Stimulated activated CD8-positive, alpha-beta memory T cell treated with anti-CD3 and anti-CD28 coated beads, Interleukin-4, amount 100 ng/mL, for 1 hour (primary cell): ENCODE measurements at places on chromosomes 6 and 20.

- DNase-seq, result no peak
Observed at GRCh38 chr6:3831761-3832530, 17.2 kb upstream of the FAM50B start.

DNA sequence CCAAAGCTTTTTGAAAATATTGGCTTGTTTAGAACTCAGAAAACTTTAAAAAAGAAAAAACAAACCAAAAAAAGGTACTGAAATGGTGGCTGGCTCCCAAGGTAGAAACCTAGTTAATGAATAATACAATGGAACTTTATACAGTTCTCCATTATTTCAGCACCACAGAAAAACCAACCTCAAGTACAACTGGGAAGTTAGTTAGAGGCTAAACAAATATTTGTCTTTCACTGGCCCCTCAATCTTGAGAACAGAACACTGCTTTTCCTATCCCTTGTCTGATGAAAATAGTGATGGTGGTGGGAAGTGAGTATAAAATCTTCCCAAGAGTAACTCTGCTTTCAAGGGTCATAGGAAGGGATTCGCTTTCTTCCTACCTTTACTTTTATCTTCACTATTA, 126.5 kb downstream of the REV3L start:
- DNase-seq, result no peak

DNA sequence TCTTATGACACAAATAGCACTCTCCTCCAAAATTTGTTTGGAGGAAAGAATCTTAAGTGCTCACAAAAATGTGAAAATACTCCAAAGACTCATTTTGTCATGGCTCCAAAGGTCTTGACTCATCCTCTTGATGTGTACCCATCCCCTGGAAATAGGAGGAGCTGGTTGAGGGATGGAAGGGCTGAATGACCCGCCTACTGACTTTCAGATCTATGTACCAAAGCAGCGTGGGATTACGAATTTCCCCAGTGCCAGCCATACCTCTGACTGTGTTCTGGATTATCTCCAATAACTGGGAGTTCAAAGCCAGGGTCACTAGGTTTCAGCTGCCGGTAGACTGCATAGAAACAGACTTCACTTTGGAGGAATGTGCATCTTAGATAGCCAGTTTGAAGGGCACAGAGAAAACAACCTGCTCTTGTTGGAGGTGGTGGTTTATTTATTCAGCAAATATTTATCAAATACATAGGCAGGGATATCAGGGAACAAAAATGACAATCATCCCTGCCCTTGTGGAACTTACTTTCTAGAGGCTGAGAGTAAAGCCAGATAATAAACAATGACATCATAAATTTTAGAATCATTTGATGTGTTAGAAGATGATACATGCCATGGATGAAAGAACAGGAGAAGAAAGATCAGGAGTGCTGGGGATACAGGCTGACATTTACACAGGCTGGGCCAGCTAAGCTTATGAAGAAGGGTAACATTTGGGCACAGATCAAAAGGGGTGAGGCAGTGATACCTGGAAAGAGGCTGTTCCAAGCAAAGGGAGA, 246.6 kb downstream of the TBXT start:
- DNase-seq, result no peak

DNA sequence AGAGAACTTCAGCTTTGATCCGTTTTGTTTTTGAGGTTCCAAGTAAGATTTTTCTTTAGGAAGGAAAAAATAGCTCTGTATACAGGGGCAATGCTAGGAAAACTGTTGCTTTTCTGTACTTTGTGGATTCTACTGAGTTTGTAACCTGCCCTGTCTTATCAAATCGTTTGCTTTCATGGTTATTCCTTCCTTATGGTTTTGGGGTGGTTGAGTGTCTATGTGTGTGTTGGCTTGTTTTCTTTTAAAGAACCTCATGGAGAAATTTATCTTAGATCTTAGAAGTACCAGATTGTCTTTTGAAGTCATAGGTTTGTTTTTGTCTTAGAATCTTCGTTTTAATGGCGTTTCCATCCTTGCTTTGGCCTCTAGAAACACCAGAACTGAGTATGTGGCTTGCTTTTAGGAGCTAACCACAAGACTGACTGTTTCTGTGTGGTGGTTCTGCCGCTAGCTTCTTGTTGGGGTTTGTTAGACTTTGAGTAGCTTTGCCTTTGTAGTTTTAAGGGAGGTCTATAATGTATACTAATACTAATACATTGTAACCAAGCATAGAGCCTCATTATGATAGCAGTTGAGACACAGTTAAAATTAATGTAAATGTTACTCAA, 86.8 kb downstream of the RPP40 start:
- no peak for DNase-seq

DNA sequence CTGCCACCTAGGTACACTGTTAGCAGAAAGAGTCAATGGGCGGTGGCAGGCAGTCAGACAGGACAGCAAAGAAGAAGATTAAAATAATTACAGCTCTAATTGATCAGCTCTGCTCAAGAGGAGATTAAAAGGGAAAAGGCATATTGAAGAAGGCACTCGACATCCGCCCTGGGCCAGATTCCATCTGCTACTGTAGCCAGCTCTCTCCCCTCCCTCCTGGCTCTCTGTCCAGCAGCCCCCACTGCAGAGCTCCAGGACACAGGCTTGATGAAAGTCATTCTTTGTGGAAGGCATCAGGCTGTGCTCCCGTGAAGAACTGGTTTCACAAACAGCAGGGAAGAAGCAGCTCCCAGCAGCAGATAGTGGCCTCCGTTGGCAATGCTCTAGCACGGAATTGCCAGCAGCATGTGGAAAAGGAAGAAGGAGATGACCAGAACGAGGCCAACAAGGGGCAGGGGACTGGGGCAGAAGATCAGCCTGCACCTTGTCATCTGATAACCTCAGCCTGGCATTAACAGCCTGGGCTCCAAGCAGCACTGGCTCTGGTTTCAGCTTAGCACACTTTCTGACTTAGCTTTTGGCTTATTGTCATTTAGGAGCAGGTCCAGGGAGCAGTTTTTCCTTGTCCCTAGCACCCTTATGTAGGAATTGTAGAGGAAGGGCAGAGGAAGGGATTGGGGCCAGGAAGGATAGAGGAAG, 465.9 kb downstream of the KIF16B start:
- DNase-seq, result no peak

DNA sequence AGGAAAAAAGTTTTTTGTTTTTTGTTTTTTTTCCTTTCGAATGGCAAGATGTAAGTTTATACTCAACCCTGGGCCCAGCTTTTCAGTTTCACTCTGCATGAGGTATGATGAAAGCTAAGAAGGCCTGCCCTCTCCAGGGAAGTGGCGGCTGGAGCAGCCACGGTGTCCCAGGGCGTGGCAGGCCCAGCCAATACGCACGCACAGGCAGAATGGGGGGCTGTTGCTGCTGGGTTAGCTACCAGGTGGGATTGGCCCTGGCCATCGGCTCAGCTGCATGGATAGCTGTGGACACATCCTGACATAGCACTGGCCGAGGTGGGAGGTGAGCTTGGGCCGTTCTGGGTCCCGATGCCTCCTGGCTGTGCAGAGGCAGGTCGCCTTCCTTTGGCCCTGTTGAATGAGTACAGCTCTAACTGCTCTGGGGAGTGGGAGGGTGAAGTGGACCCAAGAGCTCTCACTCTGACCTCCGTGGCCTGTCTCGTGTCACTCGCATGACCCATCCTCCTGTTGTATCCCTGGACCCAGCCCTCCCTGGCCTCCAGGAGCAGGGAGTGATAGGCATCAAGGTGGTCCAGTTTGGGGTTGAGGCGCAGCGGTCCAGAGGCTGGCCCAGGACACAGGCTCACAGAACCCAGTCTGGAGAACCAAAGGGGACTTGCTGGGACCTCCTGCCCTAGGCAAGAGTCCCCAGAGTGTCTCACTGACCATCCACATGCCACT, 18.1 kb downstream of the MYT1 start:
- DNase-seq, result no peak

GRCh38 chr6:166786704-166787293, 159.7 kb upstream of the RPS6KA2 start:
- no peak for DNase-seq

GRCh38 chr6:138515657-138516248, 16.5 kb upstream of the NHSL1 start:
- DNase-seq, result no peak

- no peak for DNase-seq
Observed at GRCh38 chr6:153727885-153728284, 311.2 kb upstream of the OPRM1 start.

DNA sequence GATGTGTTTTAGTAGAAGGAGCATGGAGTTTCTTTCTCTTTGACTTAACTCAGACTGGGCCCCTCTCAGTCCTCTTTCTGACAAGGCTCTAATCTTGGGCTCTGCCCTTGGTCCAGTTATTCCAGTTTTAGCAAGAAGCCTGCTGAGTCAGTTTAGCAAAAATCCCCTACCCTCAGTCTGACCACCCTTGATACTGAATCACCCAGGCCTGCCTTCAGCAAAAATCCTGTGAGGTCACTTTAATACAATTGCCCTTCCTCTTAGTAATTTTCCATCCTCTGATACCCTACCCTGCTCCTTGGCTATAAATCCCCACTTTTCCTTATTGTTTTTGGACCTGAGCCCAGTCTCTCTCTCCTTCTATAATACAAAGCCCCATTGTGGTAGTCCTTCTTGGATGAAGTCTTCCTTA, 326.7 kb upstream of the NOX3 start:
- no peak for DNase-seq

DNA sequence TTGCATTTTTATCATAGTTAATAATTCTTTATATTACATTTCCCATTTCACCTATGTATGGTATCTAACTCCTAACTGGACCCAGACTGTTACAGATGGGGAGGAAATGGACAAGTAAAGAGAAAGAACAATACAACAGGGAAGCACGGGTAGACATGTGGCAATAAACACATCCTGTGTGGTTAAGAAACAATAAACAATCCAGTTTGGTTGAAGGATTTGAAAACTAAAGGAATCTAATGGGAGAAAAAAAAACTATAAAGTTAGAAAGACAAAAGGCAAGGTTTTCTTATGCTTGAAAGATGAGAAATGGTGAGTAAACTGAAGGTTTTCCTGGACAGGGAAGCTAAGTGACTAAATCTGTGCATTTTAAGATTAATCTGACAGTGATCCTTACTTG, 34.9 kb upstream of the ALDH8A1 start:
- no peak for DNase-seq

DNA sequence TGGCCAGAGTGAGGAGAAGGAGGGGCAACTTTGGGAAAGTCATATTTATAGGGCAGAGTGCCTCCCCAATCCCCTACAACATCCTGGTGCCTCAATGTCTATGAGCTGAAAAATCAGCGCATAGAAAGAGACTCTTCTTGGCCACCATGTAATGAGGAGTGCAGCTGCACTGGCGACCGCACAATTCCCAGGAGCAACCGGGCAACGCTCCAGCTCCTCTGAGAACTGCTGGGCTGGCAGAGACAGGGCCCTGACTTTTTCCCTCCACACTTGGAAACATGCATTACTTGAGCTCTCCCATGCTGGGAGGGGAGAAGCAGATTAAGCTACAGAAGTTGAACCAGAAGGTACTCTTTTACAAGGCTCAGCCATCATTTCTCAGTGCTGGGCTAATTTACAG, 31.4 kb upstream of the MARCKS start:
- DNase-seq, result no peak

GRCh38 chr6:44263354-44264100, 1.8 kb downstream of the NFKBIE start:
- no peak for DNase-seq

- DNase-seq, result no peak
Observed at GRCh38 chr20:45944151-45944964, 9.9 kb downstream of the PCIF1 start.

DNA sequence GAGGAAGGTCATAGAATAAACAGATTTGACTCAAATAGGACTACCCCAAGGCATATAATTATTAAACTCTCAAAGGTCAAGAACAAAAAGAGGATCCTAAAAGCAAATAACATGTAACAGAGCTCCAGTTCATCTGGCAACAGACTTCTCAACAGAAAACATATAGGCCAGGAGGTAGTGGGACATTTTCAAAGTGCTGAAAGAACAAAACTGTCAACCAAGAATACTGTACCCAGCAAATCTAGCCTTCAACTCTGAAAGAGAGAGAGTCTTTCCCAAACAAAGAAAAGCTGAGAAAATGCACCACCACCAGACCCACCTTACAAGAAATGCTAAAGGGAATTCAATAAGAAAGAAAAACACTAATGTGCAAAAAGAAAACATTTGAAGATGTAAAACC, 11.9 kb downstream of the NQO2 start:
- no peak for DNase-seq

DNA sequence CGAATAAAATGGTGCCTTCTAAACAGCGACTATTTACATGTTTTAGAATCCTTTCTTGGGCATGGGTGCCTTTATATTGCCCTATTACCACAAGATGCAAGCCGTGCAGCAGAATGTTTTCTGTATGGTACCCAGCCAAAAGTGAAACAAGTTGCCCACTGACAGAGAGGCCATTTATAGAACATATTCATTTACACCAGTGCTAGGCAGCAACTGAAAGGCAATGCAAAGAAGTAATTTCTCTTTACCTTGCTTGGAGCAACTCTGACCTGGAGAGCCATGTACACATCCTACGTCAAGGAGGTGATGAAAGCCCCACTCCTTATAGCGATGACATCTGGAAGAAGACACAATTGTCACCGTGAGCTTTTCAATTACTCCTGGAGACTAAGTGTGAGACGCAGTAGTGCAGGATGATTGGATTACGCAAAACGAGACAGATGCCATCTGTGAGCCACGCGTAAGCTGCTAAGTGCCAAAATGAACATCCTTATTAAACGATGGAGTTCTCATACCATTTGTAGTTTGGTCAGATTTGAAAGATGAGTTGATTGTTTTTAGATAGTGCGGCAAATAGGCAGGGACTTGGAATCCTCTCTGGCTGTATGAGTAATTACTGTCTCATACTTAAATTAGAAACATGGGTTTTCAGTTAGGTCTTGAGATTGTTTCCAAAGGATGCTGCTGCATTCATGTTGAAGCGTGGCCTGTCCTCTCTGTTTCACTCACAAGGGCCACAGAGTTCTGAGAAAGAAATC, at the start of gene TMEM244:
Gene TMEM244 (minus strand): TSS at position 408 of the 758 bp plus-strand sequence. CDS start 127 bp downstream, at position 281.
- no peak for DNase-seq

DNA sequence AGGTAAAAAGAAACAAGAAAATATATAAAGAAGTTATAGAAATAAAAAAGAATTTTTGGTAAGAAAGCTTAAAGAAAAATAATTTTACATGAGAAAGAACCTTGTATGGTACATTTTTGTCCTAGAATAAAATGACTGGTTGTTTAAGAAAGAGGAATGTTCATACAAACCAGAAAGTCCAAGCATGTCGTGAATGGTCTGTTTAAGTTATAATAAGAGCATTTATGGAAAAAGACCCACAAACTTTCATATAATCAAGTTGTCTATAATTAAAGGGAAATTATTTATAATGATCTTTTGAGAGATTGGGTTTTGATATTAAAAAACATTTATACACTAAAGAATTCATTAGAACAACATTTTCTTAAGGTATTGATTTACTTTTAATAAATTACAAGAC, 27.8 kb upstream of the FAM110A start:
- DNase-seq, result no peak

GRCh38 chr6:150196942-150197745, 54.3 kb downstream of the PPP1R14C start:
- DNase-seq, result no peak

DNA sequence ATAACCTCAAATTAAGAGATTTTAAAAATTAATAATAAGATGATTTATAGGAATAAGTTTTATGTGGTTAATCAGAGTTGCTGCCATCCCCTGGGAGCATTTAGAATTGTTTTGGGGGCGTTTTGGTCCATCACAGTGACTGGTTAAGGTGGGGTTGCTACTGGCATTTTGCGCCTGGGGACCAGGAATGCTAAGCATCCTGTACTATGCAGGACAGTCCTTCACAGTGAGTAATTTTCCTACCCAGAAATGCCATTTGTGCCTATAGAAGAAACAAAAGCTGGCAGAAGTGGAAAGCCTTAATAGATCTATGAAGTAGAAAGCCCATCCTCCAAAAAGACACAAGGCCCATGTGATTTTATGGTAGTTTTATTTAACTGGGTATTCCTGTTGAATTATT, 118.0 kb downstream of the ANKS1A start:
- DNase-seq, result no peak

GRCh38 chr6:7154341-7155139, 46.8 kb downstream of the RREB1 start:
- no peak for DNase-seq
